ENCODE measurements at places on chromosomes 7 and 10.

DNA sequence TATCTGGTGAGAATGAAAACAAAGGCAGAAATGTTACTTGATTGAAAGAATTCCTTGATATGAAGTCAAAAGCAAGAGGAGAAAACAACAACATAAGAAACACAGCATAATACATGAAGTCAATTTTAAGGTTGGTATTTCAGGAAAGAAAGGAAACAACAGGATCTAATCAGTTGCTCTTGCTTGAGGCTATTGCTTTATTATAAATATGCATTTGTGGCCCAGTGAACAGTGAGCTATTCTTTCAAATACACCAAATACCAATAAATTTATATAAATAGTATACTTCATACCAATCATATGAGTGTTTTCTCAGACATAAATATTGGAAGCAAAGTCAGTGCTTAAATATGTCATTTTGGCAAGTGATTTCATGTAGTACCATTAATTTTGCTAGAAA is 806.6 kb downstream of the NXPH1 start:
- no peak for DNase-seq

GRCh38 chr7:127882313-127882920 is 148.8 kb downstream of the LRRC4 start:
- no peak for DNase-seq

DNA sequence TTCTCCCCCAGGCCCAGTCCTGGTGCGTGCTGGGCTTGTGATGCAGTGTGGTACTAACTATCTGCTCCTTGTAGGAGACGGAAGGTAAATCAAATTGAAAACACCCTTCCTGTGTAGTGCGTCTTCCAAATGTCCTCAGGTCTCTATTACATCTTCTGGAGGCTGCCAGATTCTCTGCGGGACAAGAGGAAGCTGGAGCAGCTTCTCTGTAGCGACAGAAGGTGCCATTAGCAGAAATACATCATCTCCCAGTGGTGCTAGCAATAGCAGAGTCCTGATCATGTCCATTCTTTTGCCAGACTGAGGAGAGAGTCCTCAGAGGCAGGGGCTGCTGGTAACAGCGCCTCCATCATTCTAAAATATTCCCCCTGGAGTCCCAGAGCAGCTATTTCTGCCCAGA is 675.2 kb downstream of the LRMDA start:
- DNase-seq: no peak

DNA sequence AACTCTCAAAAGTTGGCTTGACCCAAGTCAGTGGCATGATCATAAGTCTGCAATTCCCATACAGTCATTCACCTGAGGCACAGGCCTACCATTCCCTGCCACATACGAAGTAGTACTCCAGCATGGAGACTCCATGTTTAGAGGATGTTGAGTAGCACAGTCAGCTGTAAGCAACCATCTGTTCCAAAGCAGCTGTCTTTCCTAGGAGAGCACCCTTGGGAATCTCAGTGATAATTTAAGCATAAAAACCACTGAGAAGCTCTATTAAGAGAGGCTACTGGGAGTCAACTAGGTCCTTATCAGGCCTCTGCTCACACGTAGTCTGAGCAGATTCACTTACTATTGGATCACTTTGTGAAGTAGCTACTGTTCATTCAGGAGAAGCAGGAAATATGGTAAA is 61.6 kb upstream of the UNC5B start:
- no peak for DNase-seq

GRCh38 chr7:100825215-100825671 is 2.1 kb downstream of the EPHB4 start:
- no peak for DNase-seq

DNA sequence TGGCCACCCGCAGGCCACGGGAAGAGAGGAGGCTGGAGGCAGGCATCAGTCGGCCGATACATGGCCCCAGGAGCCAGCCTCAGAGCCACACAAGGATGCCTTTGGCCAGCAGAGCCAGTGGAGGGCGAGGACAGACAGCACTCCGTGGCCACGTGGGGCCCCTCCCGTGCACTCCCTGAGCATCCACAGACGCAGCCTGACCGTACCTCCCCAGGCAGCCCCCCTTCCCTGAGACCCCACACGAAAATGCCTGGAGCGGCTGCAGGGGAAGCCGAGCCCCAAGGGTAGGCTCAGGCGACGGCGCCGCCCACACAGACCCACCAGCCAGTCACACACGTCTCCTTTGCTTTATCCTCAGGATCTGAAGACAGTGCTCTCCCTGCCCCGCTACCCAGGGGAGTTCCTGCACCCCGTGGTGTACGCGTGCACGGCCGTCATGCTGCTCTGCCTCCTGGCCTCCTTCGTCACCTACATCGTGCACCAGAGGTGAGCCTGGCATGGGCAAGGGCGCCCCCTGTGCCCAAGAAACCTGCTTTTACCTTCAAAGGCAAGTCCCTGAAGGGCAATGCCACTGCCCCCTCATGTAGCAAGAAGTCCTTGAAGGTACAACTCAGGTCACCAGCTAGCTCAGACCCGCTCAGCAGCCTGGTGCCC is 9.0 kb downstream of the ADGRA1 start:
- DNase-seq: no peak

DNA sequence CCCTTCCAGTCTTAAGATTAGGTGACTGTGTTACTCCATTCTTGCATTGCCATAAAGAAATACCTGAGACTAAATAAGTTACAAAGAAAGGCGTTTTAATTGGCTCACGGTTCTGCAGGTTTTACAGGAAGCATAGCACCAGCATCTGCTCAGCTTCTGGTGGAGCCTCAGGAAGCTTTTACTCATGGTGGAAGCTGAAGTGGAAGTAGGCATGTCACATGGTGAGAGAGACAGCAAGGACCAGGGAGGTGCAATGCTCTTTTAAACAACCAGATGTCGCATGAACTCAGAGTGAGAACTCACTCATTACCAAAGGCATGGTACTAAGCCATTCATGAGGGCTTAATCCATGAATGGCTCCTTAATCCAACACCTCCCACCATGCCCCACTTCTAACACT is 34.0 kb upstream of the TMEM273 start:
- no peak for DNase-seq

DNA sequence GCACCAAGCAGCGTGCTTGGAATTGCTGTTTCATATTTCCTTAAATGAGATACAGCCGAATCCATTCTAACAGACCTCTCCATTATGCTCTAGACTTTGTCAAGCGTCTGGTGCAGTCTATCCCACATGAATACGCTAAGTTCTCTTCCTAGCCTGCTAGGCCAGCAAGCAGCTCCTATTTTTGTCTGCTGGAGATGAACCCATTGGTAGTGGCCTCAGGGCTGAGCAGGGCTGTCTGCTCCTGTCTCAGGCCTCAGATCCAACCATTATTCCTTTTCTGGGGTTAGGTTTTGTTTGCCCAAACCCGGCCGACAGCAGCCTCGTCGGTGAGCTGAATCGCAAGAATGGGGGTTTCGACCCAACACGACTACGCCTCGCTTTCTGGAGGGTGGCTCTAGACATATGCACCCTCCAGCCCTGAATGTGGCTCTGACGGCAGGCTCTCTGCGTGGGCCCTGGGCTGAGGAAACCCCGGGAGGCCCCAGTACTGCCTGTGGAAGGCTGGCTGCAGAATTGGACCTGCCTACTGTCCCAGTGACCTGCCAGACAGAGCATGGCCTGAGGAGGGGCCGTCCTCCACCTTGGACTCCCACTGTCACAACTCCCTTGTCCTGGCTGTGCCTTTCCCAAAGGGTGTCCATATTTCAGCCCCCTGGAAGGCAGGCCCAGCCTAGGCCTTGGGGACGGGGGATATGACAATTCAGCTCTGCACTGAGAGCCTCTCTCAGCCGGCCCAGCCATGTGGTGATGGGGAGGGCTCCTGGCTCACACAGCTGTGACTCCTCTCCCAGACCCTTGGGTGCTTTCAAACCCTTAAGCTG is 267.9 kb upstream of the TCERG1L start:
- DNase-seq: no peak

DNA sequence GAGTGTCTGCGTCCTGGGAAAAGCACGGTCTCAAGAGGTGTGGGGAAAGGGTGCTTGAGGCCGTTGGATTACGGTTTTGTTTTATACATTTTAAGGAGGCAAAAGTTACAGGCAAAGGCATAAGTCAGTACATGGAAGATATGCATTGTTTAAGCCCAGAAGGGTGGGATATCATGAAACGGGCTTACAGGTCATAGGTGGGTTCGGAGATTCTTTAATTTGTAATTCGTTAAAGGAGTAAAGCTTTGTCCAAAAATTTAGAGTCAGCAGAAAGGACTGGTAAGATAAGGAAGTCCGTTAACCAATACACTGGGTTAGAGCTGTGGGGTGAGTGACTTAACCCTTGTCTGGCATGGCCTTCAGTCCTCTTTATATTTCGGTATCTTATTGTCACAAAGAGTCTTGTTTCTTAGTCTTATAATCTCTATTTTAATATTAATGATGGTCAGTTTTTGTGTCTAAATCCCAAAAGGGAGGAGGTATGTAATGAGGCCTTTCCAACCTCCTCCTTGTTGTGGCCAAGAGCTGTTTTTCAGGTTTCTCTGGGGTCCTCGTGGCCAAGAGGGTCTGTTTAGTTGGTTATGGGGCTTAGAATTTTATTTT is 12.7 kb downstream of the TSPAN14 start:
- no peak for DNase-seq

DNA sequence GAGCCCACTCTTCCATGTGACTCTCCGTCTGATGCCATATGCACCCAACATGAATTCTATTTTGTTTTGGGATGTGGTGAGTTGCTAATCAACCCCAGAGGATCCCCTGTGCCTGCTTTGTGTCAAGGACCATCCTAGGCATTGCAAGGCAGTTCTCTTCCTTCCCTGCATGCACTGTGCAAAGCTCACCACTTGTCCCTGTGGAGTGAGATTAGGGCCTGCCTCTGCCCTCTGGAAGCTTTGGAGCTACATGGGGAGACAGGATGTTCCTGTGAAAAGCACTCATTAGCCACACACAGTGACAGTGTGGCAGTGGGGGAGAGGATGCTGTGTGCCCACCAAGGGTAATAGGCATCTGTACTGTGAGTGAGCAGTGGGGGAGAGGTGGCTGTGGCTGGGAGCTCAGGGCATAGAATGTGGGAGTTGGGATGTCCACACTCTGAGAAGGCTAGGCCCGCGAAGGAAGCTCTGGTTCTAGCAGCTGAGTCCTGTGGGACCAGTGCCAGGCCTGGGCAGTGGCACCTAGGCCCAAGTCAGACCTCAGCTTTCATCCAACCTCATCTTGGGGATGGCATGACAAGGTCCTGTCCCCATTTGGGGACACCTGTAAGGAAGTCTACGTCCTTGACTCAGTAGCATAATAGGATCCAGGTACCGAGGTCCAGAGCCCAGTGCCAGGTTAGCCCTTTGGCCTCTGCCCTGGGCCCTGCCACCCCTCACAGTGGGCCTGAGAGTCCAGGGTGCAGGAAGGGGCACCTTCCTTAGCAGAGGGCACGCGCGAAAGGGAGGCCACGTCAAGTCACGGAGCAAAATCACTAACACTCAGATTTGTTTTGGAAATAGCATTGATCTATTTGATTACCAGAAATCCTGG is 6.6 kb downstream of the ADRA2A start:
- no peak for DNase-seq

GRCh38 chr10:35449944-35450343 is 113.6 kb downstream of the CCNY start:
- DNase-seq: no peak

DNA sequence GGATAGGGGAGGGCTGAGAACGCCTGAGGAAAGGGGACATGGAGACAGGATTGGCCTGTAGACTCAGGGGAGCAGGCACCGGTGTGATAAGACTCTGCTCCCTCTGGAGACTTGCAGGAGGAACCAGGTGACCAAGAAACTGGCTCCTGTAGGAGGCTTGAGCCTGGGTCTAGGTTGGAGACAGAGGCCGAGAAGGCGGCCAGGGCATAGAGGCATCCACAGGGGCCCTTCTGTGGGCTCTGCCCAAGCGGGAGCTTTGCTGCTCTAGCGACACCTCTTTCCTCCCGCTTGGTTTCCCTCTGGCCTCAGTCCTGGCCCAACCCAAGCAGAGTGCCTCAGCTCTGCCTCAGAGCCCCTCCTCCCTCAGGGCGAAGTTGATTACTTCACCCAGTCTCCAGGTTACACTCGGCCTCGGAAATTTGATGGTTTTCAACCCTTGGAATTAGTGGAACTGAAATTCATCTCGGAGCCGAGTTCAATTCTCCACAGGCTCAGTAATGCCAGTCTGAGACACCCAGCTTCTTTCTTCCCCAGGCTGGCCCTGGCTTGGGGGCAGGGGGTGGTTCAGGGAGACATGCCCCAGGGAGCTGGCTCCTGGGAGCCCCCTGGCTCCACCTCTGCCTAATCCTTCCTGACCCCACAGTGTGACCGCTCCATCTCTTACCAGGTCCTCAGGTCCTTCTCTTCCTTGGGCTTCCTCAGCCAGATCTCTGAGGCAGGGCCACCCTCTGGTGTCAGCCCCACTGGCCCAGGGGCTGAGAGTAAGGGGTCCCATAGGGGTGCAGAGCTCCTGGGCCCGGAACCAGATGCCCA is 60.4 kb downstream of the PAX2 start:
- DNase-seq: no peak

GRCh38 chr10:129274748-129275474 is 192.1 kb upstream of the MGMT start:
- DNase-seq: no peak

DNA sequence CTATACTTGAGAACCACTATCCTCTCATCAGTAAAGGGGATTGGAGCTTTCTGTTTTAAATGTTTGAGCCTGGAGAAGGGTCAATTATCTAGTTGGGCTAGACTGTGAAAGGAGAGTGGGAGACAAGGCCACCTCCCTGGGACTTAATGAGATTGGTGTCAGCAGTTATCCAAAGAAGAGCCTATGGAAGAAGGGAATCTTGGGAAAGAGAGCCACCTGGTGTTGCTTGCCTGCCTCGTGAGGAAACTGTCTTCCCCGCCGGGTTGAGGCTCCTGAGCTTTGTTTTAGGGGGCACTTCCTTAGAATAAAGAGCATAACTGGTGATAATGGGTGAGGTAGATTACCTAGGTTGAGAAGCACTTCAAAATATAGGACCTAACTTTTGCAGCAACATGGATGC is 32.0 kb upstream of the ABCB4 start:
- no peak for DNase-seq

GRCh38 chr10:50614444-50615137 is 9.2 kb downstream of the SGMS1 start:
- no peak for DNase-seq

- DNase-seq: no peak
These were observed 275.4 kb downstream of the GLRX3 start for GRCh38 chr10:130411496-130412085.

- DNase-seq: no peak
These were observed 8.7 kb downstream of the RASGEF1A start for GRCh38 chr10:43258211-43258561.

DNA sequence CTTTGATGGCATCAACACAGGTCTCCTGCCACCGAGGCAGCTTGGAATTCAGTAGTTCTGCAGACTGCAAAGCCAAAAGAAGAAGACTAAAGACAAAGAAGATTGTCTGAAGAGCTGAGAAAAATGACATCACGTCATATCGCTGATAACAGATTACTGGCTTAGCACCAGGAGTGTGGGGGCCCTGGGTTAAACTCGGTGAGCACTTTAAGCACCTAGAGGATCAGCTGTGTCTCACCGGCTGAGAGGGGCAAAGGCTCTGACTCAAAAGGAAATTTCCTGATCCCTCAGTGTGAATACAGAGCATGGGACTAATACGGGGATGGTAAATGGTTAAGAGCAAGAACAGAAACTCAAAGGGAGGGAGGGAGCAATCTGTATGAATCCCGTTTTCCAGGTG is 30.7 kb downstream of the BRI3 start:
- no peak for DNase-seq

Measured in fibroblast of skin of left biceps (primary cell).